ENCODE measurements at places on chromosomes 6 and 20.

- no peak for DNase-seq
Observed at GRCh38 chr6:131362070-131362469, 211.0 kb upstream of the ARG1 start.

GRCh38 chr6:154536999-154537398 is 26.5 kb upstream of the CNKSR3 start:
- no peak for DNase-seq

DNA sequence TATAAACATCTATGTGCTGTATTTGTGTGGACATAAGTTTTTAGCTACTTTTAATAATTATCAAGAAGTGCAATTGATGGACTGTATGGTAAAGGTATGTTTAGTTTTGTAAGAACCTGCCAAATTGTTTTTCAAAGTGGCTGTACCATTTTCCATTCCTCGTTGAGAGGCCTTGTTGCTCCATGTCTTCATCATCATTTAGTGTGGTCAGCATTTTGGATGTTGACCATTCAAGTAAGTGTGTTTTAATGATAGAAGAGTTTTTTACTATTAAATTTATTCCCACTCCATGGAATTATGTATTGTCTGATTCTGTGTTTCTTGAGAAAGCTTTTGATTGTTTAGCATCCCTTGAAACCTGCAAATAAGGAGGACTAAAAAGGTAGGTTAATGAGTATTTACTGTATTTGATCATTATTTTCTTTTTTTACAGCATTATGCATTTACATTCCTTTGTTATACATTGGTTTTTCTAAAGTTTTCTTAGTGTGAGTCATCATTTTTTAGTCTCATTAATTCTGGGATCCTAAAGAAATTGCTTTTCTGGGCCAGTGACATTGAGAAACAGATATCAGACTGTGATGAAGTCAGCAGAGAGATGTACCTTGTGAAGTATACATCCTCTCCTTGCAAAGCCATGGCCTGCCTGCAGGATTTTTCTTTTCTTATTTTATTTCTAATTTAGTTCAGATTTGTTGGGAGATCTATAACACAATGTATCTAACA is 312.8 kb upstream of the PTCHD4 start:
- no peak for DNase-seq

GRCh38 chr6:11111769-11112437 is 378 bp upstream of the ERVFRD-1 start:
- DNase-seq, result no peak

DNA sequence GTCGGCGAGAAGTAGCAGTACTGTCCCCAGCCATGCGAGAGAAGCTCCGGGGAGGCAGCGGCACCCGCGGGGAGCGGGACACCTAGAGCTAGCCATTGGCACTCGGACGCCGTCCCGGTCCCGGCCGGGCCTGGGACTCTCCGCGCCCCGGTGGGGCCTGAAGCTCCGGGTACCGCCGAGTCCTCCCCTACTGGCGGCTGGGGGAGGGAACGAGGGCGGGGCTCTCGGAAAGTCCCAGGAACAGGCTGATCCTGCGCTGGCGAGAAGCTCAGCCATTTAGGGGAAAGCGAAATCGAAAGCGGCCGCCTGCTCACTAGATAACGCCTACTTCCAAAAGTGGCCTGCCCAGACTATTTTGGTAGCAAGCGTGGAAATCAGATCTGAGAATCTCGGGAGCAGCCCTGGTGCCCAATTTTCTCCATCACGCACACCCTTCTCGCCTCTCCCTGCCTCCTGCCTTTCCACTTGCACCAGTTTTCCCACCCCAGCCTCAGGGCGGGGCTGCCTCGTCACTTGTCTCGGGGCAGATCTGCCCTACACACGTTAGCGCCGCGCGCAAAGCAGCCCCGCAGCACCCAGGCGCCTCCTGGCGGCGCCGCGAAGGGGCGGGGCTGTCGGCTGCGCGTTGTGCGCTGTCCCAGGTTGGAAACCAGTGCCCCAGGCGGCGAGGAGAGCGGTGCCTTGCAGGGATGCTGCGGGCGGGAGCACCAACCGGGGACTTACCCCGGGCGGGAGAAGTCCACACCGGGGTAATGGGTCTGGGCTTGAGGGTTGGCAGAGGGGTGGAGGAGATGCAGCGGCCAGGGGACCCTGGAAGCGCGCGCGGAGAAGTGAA is at the start of the genes PSMB9 and TAP1:
TSS of gene PSMB9 (plus strand) at position 652 of the 835 bp plus-strand sequence. CDS start at position 690, 38 bp downstream.
TSS of gene TAP1 (minus strand) at position 164 of the 835 bp plus-strand sequence. CDS start at position 96, 68 bp downstream.
- DNase-seq, result peak; percentile 94

DNA sequence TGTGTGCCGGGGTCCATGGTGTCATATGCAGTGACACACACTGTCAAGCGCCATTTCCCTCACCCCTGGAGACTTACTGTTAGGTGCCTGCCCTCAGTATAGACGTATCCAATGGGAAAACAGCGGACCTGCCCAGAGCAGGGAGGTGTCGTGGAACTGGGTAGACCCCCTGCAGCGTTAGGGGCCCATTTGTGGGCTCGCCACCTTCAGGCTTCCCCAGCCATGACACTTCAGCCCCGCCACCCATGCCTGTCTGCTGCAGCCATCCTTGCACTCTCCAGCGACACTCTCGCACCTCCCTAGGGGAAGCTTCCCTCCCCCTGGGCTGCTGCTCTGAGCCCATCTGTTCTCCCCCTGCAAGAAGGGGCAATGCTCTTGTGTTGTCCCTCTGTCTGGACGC is 43.2 kb downstream of the STK35 start:
- no peak for DNase-seq

- DNase-seq, result no peak
Observed at GRCh38 chr20:13338999-13339411, 117.9 kb downstream of the ISM1 start.

DNA sequence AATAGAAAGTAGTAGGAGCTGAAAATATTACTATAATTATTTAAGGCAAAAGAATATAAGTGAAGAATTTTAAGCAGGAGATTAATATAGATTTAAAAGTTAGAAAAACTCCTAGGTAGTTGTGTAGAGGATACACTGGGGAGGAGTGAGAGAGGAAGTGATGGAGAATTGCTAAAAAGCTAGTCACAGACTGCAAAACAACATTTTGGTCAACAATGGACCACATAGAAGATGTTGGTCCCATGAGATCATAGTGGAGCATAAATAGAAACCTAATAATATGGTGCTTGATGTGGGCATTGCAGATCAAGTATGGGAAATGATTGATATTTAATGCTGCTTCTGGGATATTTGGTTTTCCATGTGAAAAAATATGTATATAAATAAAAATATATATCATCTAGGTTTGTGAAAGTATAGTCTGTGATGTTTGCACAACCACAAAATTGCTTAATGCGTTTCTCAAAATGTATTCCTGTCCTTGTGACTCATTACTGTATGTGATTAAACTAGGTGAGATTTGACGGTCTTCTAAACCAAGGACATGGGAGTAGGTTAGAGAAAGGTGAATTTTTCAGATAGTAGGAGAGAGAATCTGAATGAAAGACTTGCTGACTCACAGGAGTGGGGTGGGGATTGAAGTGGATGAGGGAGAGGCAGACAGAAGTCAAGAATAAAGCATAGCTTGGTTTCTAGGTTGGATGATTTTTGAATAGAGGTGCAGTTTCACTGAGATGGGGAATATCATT is 174.0 kb downstream of the BCKDHB start:
- DNase-seq, result no peak

DNA sequence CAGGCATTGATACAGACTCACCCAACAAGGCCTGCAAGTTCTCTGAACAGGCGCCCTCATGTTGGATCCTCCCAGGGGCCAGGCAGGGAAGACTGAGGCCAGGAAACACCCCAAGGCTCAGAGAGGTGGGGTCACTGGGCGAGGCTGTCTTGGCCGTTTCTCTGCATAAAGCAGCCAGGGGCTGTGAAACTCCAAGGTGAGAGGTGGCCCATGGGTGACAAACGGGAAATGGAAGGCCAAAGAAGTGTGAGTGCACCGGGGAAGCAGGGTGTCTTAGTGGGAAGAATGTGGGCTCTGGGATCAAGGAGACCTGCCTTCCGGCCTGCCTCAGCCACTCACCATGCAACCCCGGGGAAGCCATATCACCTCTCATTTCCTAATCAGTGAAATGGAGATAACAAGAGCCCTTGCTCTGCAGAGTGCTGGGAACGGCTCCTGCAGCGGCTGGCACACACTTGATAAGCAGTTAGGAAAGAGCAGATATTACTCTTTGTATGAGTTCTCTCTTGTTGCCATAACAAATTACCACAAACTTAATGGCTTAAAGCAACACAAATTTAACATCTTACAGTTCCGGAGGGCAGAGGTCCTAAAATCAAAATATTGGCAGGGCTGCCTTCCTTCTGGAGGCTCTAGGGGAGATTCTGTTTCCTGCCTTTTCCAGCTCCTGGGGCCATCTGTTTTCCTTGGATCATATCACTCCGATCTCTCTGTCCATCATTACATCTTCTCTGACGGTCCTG is 168.6 kb downstream of the NFATC2 start:
- no peak for DNase-seq

GRCh38 chr6:108666656-108667260 is 106.0 kb downstream of the FOXO3 start:
- no peak for DNase-seq

GRCh38 chr6:148358196-148358785 is 15.7 kb downstream of the SASH1 start:
- DNase-seq, result peak; percentile 18

DNA sequence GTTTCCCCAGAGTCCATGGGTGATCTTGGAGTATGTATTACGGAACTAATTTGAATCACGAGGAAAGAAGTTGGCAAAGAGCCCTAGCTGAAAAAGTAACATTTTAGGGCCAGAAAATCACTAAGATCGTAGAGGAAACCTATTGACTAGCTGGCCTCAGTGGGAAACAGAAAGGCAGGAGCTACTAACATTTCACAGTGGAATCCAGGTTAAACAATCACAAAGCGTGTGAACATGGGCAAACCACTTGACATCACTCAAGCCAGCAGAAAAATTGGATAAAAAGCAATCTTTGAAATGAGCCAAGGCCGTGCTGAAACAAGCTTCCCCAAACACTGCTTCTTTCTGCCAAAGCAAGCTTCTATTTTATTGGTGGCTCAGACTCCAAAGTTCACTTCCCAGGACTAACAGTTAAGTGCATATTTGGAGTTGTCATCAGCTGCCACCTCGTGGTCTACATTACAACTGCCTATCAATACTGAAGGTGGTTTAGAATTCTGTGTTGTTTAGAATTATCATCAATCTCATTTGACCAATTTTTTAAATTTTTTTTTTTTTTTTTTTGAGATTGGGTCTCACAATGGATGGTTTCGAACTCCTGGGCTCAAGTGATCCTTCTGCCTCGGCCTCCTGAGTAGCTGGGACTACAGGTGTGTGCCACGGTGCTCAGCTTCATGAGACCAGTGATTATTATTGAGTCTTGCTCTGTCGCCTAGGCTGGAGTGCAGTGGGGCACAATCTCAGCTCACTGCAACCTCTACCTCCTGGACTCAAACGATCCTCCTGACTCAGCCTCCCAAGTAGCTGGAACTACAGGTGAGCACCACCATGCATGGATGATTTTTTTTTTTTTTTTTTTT is 10.6 kb downstream of the RPS10 start:
- DNase-seq, result peak; percentile 75

DNA sequence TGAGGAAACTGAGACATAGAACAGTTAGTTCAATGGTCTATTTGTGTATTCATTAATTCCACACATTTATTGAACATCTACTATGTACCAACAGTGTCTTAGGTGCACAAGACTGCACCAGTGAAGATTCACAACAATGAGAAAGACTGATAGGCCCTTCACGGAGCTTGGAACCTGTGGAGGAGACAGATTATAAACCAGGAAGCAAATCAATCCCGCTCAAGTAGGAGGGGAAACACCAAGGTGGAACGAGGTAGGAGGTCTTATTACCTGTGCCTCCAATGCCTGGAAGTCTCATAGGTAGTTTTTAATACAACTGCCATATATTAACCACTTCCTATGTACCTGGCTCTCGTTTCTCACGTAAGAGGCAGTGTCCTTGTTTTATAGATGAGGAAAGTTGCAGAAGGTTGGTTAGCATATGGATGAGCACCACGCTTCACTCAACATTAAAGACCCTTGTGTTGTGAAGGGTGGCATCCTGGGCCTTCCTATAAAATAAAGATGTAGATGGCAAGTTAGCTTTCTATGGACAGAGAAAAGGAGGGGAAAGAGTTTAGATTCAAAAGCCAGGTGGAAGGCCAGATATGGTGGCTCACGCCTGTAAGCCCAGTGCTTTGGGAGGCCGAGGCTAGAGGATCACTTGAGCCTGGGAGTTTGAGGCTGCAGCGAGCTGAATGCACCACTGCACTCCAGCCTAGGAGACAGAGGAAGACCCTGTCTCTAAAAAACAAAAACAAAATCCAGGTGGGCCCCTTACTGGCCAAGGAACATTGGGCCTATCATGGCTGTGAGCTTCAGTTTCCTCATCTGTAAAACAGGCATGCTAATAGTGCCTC is 45.1 kb downstream of the SLC13A3 start:
- no peak for DNase-seq

DNA sequence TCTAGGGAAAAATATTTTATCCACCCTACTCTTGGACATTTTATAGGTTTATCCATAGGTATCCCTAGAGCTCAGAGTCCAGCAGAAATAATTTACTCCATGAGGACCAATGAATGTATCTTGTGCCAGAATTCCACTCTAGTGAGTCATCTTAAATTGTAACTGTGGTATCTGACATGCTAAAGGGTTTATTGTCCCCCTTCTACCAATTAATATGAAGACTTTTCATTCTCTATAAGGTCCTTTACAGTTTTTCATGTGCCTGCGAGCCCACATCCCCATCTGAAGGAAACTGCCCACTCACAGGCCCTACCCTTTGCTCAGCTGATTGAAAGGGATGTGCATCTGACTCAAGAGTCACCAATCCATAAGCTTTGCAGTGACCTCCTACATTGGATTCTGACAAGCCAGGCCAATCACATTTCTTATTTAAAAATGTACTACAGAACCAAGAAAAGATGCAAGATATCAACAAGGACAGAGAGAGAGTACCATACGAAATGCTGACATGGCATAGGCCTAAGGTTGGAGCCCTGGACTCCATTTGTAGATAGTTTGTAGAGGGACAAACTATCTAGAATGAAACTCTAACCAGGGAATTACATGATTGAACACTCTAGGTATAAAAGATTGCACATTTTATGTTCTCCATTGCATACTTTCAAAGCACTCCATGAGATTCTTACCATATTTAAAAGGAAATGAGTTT is 93.4 kb upstream of the DEFB112 start:
- no peak for DNase-seq

DNA sequence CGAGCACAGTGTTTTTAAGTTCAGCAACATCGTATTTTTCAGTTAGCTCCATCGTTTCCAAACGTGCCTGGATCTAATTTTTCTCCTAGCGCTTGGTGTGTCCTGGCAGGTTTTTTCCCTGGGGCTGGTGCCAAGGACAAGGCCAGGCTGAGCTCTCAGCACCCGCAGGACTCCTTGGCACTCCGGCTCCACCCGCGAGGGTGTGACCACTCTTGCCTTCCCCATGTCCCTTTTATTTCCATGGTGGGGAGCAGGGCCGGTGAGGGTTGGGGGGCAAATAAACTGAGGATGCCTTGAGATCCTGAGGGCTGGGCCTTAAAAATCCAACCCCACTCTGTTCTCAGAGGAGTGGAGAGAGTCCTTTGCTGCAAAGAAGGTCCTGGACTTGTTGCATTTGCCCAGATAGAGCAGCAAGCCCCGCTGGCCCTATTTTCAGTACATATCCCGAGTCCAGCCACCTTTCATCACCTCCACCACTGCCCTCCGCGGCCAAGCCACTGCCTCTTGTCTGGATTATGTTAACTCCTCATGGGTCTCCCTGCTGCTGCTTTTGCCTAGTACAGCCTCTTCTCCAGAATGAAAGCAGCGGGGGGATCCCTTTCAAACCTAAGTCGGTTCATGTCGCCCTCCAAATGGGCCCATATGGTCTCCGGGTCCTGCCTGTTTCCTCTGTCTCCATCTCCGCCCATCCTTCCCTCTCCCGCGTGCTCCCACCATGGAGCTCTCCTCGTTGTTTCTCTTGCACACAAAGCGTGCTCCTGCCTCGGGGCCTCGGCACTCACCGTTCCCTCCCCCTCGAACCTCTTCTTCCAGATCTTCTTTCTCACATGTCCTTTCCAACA is 4.5 kb upstream of the RAB44 start:
- DNase-seq, result no peak
